A549 treated with Mapracorat at 1 μM for 4 hours (cell line): ENCODE measurements at places on chromosomes 3 and 15. TPM values are rescaled to one million over a fixed set of nuclear protein-coding genes. Genes with fewer than 3 reads are reported as not detected.

Gene HESX1
- 0.31 to 0.72 TPM (median 0.34 TPM) in 3 of 5 replicates, not detected in the others for total RNA-seq

Gene CYP8B1
- not detected in 5 replicates for total RNA-seq

Gene STRIT1
- total RNA-seq = not detected in 5 replicates

Gene NCBP2
- total RNA-seq = 42.1 to 45.5 TPM (median 43.0 TPM) in 5 replicates

Gene ABHD2
- total RNA-seq = 101 to 181 TPM (median 138 TPM) in 5 replicates

Gene RETNLB
- not detected in 5 replicates for total RNA-seq

Gene PARP15
- total RNA-seq = not detected in 5 replicates
